Uterus (tissue), 4 donors: ENCODE measurements at places on chromosomes 12 and 14. TPM values are rescaled to one million over a fixed set of nuclear protein-coding genes. Genes with fewer than 3 reads are reported as not detected.

DNA sequence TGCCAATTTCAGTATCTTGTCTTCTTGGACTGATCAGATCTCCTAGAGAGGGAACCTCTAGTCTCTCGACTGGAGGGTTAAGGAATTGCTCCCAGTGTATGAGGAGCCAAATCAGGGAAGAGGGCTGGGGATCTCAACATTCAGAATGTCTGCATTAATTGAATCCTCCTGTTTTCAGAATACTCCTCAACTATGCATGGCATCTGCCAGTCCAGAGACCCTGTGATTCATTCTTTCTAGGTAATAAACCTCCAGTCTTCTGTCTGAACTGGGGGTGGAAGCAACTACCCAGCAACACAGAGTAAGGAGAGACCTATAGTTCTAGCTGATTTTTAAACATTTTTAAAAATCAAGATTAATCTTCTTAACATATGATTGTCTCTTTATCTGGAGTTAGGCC, 92.7 kb downstream of the AKAP6 start:
- H3K27ac ChIP-seq = no peak overlapping the region
- H3K36me3 ChIP-seq = no peaks in the 10 kb centered on the region
- H3K27me3 ChIP-seq = no peaks in the 10 kb centered on the region
- no peaks in the 10 kb centered on the region for H3K4me1 ChIP-seq

DNA sequence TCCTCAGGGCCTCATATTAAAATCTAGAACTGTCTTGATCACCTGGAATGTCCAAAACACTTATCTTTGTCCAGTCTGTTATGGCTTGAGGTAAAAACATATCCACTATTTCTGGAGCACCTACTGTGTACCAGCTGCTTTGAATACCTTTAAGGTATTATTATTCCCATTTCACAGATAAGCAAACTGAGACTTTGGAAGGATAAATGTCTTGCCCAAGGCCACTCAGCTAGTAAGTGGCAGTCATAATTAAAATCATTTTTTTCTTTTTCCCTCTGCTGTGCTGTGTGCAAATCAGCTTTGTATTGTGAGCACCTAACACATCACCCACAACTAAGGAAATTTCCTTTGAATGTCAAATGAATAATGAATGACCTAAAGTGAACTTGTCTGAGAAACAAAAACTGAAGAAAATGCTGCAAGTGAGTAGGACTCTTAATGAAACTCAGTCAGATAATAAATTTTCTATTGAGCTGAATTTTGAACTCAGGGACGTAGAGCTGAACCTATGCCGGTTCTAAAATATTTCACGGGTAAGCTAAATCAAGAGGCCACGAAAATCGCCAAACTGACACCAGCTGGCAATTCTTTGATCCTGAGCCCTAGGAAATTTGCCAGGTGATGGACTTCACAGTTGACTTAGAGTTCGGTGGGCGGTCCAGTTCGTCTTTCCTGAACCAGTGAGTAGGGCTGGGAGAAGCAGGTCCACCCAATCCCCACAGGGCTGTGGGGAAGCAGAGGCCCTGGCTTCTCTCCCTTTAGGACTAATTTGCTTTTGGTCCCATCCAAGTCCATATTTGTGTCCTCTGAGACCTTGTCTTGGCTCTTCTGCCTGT, 159.7 kb upstream of the PWP1 start:
- H3K4me1 ChIP-seq = no peaks in the 10 kb centered on the region
- H3K36me3 ChIP-seq = no peaks in the 10 kb centered on the region
- no peaks in the 10 kb centered on the region for H3K27me3 ChIP-seq
- no peak overlapping the region for H3K27ac ChIP-seq
- DNase-seq = no peak

- H3K27me3 ChIP-seq = no peaks in the 10 kb centered on the region
- DNase-seq = no peak
- H3K36me3 ChIP-seq = no peaks in the 10 kb centered on the region
- peaks cover 25% of the 10 kb centered on the region for H3K4me1 ChIP-seq
Observed at GRCh38 chr14:22517117-22517720, 71.8 kb downstream of the DAD1 start.

SLCO1B1 gene
- total RNA-seq = not detected

- H3K36me3 ChIP-seq = no peaks in the 10 kb centered on the region
- no peaks in the 10 kb centered on the region for H3K27me3 ChIP-seq
- H3K4me3 ChIP-seq = no peak overlapping the region
- no peak overlapping the region for H3K27ac ChIP-seq
- H3K4me1 ChIP-seq = no peaks in the 10 kb centered on the region
- no peak for DNase-seq
Observed at GRCh38 chr12:38850461-38850860, 54.9 kb downstream of the CPNE8 start.

DNA sequence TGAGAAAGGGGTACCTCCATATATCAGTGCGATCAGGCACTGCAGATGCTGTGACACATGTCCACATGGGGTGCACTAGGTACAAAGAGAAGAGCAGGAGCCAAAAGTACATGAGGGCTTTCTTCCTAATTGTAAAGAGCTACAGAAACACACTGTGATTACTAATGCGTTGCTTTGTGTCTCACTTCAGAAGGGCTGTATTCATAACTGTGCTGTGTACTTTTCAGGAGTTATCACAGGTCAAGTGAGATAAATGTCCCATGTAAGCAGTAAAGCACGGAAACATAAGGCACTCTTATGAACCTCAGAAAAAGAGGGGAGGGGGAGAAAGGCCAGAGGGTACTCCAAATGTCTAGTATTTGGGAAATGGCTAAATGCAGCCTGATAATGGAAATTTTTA, 10.6 kb downstream of the SPRING1 start:
- no peaks in the 10 kb centered on the region for H3K27me3 ChIP-seq
- H3K4me1 ChIP-seq = no peaks in the 10 kb centered on the region
- DNase-seq = no peak
- H3K4me3 ChIP-seq = no peak overlapping the region

CIPC gene
- 71.8 TPM for total RNA-seq

MDGA2 gene
- not detected for total RNA-seq

DNA sequence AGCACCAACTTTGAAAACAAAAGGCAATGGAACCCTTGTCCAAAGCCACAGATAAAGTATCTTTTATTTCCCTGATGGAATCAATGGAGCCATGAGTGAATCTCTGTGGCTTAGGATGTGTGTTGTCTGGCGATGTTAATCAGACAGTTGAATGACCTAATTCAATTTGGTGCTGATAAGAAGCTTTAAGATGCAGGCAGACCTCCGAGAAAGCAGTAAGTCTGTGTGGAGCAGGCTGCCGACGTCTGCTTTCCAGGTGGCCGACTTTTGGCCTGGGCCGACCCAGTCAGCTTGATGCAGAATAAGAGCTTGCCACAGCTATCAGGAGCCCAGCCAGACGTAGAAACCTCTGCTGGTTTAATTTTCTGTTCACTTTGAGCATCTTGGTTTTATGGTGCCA, 21.1 kb upstream of the TMEM132C start:
- no peak for DNase-seq
- no peaks in the 10 kb centered on the region for H3K36me3 ChIP-seq
- no peak overlapping the region for H3K27ac ChIP-seq
- no peaks in the 10 kb centered on the region for H3K4me1 ChIP-seq
- H3K4me3 ChIP-seq = no peak overlapping the region

DNA sequence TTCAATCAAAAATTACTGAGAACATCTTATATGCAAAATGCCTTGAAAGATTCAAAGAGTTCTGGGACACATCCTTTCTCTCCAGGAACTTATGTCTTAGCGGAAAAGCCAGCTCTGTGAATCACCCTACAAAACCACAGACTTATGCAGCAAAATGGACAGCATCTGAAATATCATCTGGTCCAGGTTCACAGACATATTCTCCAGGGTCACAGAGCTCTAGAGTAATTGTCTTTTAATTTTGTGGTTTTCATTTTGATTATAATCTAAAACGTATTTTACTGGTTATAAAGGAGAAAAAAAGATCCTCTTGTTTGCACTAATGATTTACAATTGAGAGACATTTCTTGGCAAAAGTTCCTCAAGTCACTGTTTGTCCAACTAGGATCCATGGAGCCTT, 246.2 kb downstream of the MSRB3 start:
- no peaks in the 10 kb centered on the region for H3K4me1 ChIP-seq
- H3K36me3 ChIP-seq = no peaks in the 10 kb centered on the region
- no peak overlapping the region for H3K27ac ChIP-seq
